Stimulated activated CD8-positive, alpha-beta memory T cell treated with anti-CD3 and anti-CD28 coated beads, Interleukin-7, amount 100 ng/mL, for 4 hours (primary cell): ENCODE measurements at places on chromosomes 1 and 21.

GRCh38 chr1:153545067-153546055 is at the start of gene S100A4:
S100A4 (minus strand) TSS chr1:153545806; CDS start chr1:153544794, 1,012 bp downstream.
- DNase-seq: peak; percentile 90

DNA sequence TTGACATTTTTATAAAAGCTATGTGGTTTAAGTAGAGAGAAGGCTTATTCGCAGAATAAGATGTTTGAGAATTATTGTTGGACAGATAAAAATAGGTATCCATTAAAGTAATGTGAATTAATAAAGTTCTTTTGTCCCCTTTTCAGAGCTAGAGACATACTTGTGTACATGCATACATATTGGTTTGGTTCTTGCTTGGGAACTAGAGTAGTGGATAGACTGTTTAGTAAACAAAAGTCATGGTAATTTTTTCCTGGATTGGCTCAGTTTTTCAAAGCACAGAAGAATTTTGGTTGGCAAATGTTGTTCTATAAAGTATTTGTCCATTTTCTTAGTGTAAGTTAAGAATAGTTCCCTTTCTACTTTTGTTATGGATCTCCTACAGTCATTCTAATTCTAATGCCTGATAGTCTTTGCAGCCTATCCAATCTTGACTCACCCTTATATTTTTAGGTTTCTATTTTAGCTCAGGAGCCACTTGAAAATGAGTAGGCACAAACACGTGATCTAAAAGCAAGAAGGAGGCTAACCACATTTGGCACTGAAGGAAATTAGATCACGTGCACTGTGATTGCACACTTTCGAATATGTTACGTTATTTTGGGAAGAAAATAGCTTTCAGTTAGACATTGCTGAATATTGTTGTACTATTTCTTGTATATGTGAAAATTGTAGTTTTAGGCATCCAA is 47.0 kb downstream of the RABGAP1L start:
- DNase-seq: no peak

DNA sequence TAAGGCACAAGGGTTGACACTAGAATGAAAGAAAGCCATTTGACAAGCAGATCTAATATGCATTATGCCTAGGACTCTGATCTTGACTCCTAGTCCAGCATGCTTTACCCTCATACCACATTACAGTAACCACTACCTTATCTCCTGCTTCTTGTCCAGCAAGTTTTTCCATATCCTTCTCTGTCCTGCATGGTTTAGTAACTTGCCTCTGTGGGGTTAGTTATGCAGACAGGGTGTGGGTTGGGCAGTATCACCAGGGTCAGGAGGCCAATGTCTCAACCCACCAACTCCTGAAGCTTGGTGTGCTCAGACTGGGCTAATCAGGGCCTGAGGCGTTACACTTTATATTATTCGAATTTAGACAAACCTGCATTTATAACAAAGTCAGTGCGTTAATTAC is 18.8 kb downstream of the DHDDS start:
- DNase-seq: no peak

GRCh38 chr1:198024782-198025181 is 107.6 kb downstream of the LHX9 start:
- DNase-seq: no peak

DNA sequence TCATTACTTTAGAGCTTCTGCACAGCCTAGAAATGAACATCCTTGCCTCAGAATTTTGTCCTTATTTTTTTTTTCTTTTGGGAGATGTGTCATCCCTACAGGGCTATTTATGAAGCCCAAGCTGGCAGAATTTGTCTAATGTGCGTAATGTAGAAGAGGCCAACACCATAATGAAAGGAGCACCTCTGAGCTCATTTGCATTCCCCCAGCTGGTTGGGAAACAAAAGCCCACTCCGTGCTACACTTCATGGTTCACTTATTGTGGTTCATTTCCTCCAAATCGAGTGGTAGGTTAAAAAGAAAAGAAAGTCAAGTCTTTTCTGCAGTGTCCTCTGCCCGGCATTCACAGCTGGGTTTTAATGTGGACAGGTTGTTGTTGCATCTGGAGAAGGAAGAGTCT is 73.5 kb downstream of the KAZN start:
- DNase-seq: no peak
